ENCODE measurements at places on chromosomes 13 and 19.

DNA sequence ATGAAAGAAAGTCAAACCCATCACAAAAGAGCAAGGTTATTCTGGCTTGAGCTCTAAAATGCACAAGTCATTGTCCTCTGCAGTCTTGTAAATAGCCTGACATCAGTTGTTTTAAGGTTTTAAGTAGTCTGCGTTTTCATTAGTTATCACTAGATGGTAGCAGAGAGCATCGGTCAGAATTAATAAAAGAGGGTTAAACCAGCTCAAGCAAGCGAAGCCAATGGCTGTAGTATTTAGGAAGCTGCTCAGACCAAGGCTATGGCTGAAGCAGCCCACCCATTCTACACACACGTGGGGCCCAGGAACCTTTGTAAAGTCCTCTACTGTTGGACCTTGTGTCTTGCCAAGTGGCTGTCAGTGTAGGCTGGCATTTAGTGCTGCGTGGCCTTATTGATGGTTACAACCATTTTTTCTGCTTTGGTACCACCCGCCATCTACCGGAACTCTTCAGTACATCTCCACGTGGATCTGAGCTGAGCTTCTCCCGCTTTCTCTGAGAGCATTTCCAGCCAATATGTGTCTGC is 13.3 kb upstream of the ZNF57 start:
- peak; percentile 51 for DNase-seq

- no peak for DNase-seq
Measured at GRCh38 chr13:100534147-100534843, 54.3 kb downstream of the GGACT start.

GRCh38 chr13:28531077-28531844 is 36.3 kb upstream of the FLT1 start:
- DNase-seq: peak; percentile 71

GRCh38 chr13:85298387-85298924 is 500.8 kb downstream of the SLITRK6 start:
- DNase-seq: no peak

DNA sequence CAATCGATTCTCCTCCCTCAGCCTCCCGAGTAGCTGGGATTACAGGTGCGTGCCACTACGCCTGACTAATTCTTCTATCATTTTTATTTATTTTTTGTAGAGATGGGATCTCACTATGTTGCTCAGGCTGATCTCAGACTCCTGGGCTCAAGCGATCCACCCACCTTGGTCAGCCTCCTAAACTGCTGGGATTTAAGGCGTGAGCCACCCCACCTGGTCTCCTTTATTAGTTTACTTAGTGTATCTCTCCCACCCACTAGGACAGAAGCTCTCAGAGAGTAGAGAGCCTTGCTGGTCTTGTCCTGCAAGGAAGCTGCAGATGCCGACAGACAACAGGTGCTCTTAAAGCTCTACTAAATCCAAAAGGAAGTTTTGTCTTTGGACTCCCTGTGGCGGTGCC is 2.5 kb upstream of the LRRC8E start:
- no peak for DNase-seq

- DNase-seq: no peak
Measured at GRCh38 chr13:32761472-32761871, 175.2 kb downstream of the PDS5B start.

- DNase-seq: no peak
Measured at GRCh38 chr13:67662997-67663396, 432.9 kb upstream of the PCDH9 start.

GRCh38 chr19:22610121-22610520 is 24.0 kb upstream of the ZNF492 start:
- no peak for DNase-seq

DNA sequence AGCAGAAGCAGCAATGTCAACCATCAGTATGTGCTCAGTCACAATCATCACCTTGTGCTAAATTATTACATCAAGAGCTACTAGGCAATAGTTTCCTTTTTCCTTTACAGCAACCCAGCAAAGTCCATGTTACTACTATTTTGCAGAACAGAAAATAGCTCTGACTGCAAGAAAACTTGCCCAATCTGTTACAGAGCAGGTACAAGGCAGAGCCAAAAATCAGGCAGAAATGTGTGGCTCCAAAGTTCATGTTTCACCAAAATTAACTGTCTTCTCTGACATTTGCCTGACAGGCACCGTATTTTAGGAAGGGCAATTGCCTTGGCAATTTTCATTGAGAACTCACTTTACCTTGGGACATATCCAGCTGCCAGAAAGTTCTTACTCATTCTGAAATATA is 177.6 kb upstream of the TMTC4 start:
- DNase-seq: no peak

GRCh38 chr19:17557466-17557865 is 2.0 kb downstream of the COLGALT1 start:
- DNase-seq: peak; percentile 21

- no peak for DNase-seq
Measured at GRCh38 chr13:109152941-109153340, 523.5 kb downstream of the MYO16 start.

Measured in foreskin fibroblast (primary cell).